DMS79 (cell line): ENCODE measurements at places on chromosomes 1 and 21.

- no peak for DNase-seq
Observed at GRCh38 chr1:17233675-17234320, 15.1 kb upstream of the PADI3 start.

DNA sequence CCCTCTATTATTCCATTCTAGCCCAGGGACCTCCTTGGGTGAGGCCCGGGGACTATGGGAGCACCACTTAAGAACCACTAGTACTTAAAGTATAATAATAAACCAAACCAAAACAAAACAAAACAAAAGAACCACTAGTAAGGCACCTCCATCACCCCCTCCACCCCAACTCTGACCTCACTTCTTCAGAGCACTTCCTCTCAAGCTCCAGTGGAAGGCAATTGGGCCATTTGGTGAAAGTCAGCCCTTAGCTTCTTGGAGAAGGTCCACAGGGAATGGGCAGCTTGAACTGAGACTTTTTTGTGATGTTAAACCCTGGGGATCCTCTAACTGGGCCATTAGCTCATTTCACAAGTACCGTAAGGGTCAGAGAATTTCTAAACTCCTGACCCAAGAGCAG lies 237.3 kb downstream of the RHOU start:
- no peak for DNase-seq

DNA sequence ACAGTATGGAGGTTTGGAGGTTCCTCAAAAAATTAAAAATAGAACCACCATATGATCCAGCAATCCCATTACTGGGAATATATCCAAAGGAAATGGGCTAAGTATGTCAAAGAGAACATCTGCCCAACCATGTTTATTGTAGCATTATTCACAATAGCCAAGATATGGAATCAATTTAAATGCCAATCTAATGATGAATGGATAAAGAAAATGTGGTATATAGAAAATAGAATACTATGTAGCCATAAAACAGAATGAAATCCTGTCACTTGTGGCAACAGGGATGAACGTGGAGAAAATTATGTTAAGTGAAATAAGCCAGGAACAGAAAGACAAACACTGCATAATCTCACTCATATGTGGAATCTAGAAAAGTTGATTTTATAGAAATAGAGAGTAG lies 201.7 kb upstream of the AJAP1 start:
- no peak for DNase-seq

DNA sequence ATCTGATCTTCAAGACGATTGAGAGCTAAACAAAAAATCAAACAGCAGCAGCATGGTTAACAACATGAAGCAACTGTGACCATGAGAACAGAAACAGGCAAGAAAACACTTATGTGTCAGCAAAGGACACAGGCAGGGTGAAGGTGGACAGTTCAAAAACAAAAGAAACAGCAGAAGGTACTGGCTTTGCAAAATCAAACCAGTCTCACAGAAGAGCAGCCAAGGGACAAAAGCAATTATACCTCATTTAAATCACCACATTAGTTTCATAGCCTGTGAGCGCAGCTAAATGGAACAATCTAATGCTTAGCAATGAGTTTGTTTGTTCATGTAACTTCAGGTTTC lies 59.1 kb downstream of the CAPN2 start:
- no peak for DNase-seq

DNA sequence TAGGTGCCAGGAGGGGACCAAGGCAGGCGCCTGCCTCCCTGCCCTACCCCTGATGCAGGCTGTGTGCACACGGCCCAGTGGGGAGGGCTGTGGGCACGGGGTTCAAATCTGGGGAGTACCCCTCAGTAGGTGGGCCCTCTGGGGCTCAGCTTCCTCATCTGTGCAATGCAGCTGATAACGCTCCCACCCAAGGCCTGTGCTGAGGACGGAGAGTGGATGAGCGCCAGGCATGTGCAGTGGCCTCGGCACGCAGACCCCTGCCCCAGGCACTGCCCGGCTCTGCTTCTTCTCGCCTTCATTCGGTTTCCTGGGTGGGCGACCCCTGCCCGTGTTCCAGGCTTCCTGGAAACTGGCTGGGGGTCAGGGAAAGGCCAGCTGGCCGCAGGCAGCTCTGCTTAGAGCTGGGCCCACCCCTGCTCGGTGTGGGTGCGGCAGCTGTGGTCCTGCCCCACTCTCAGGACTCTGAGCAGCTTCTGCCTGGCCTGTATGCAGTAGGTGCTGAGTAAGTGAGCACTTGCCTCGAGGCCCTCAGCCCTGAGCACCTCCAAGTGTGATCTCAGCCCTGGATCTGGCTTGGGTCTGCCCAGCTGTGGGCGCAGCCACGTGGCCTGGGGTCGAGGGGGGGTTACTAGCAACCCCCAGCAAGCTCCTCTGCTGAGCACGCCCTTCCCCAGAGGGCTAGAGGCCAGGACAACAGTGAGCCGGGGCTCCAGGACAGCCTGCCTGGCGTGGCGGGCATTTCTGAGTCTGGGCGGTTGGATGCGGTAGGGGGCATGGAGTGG lies 11.9 kb upstream of the TNFRSF14 start:
- DNase-seq: no peak

DNA sequence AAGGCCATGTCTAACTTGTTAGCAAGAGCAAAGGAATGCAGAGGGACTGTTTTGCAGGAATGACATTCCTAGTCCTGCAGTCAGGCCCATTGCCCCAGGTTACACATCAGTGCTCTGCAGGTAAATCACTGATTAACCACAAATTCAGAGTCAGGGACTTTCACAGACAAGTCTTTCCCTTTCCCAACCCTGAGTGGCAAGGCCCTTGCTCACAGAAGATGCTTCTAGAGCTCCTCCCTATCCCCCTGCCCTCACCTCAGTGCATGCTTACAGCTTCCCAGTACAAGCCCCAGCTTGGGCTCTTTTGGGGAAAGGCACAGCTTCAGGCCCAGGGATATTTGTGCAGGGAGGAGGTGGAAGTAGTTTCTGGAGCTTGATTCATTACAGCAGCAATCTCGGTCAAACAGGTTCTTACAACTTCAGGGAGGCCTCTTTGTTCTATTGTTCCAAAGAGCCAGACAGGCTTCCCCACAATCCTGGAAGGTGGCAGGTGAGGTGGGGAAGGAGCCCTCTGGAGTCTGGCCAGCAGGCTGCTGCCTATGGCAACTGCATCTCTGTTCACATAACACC lies 53.9 kb downstream of the CASQ2 start:
- peak; percentile 86 for DNase-seq
